Stimulated activated CD4-positive, alpha-beta T cell treated with anti-CD3 and anti-CD28 coated beads, Interleukin-12 subunit alpha, Interleukin-12 subunit beta, amount 100 ng/mL, for 4 hours (primary cell): ENCODE measurements at places on chromosomes 7 and 10.

GRCh38 chr10:95881316-95881715 is 26.5 kb upstream of the CC2D2B start:
- DNase-seq = no peak

- no peak for DNase-seq
Measured at GRCh38 chr7:84848219-84848973, 338.5 kb downstream of the SEMA3D start.

- DNase-seq = no peak
Measured at GRCh38 chr10:112666094-112666493, 219.1 kb downstream of the VTI1A start.

DNA sequence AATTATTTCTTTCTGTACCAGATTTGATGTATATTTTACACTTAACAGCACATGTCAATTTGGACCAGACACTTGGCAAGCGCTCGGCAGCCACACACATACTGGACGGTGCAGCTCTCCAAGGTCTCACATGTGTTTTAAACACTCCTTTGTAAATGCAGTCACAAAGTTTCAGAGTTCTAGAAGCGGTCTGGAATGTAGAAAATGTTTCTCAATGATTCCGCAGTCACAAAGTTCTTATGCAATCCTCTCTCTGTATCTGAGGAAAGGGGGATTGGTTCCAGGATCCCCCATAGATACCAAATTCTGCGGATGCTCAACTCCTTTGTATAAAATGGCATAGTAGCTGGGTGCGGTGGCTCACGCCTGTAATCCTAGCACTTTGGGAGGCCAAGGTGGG is 253.0 kb upstream of the GRB10 start:
- DNase-seq = no peak

- no peak for DNase-seq
Measured at GRCh38 chr10:52952391-52953055, 179.9 kb upstream of the MBL2 start.

DNA sequence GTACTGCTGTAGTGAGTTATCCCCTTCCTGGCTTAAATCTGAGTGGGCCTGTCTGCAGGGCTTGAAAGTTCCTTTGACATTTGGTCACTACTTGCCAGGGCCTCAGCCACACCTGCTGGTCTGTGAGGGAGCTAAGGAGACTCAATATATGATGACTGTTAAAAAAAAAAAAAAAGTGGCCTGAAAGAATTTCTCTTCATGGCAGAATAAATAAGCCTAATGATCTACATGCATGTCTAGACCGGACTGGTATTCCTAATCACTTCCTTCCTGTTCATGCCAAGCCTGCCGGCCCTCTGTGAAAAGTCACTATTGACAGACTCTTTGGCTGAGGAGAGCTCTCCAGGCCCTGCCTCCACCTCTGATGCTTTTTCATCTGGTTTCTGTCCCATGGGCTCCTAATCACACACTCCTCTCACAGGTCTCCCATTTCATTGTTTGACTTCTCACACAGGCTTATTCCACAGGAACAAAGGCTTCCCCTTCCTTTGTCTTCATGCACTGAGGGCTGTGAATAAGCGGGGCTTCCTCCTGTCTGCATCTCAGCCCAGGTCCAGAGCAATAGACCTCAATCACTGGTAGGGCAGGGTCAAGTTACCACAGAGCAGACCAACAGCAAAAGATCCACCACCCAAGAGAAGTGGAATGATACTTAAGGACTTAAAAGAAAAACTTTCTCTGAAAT is 99.1 kb upstream of the SEC61G start:
- no peak for DNase-seq

DNA sequence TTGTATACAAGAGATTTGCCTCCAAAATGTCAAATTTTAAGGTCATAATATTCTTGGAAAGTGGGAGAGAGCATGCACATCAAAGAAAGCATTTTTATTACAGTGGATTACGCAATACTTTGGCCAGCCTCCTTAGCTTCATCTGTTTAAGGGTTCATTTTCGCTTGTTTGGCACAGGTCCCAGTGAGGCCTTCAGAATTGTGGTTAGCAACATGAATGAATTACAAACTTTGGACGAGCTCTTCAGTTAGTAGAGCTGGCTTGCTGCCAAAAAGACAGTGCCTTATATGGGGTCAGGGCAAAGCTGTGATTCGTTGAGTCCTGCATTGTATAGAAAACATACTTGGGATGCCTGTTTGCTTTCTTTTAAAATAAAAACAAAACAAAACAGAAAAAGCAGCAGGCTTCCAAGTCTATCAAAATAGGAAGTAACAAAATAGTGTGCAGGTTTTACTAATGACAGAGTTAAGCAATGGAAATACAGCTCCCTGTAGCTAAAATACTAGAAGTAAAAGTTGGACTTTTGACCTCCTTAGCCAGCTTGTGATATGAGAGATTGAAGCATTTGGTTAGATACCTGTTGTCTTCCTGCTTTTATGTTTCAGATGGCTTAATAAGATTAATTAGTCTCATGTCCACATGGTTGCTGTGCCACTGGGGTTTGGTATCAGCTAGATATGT is 190.8 kb downstream of the MLLT10 start:
- DNase-seq = no peak

GRCh38 chr7:48876087-48876486 is 48.3 kb upstream of the CDC14C start:
- DNase-seq = no peak

- no peak for DNase-seq
Measured at GRCh38 chr10:89392974-89393373, 551 bp downstream of the IFIT1 start.

- peak; percentile 12 for DNase-seq
Measured at GRCh38 chr10:24822590-24822989, 98.9 kb upstream of the ARHGAP21 start.

- DNase-seq = no peak
Measured at GRCh38 chr10:71634531-71635164, 84.9 kb downstream of the C10orf105 start.

- DNase-seq = no peak
Measured at GRCh38 chr7:97020996-97021746, 3.5 kb downstream of the DLX5 start.

GRCh38 chr10:124006526-124006925 is 86.9 kb downstream of the CHST15 start:
- no peak for DNase-seq

DNA sequence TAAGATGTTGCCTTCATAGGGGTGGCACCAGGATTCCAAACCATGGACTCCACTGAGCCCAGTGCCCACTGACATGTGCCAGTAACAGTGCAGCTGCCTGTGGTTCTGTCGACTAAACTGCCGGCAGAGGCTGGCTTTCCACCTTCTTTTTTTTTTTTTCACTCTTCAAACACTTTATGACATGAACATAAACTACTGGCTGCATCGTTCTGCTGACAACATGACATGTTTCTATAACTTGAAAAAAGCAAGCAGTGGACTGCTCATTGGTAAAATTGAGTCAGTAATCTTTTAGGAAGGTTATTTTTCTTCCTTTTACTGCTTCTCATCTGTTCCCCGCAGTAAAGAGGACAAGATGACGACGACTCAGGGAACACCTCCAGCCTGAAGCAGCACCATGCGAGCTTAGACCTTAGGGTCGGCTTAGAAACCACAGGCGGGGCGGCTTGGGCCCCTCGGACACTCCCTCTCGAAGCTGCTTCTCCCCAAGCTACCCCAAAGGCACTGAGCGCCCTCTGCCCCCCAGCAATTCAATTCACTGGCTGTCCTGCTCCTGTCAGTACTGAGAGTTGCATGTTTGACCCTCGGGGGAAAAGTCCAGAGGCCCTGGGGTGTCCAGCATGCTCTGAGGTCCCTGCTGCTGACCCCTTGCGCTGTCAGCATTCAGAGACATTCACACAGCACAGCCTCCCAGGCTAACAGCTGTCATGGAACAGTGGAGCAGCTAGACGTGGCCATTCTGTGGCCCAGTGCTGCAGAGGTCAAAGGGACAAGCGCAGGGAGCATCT is 112.5 kb downstream of the EGFR start:
- DNase-seq = no peak

GRCh38 chr7:4052130-4052529 is 630.0 kb upstream of the FOXK1 start:
- DNase-seq = no peak

DNA sequence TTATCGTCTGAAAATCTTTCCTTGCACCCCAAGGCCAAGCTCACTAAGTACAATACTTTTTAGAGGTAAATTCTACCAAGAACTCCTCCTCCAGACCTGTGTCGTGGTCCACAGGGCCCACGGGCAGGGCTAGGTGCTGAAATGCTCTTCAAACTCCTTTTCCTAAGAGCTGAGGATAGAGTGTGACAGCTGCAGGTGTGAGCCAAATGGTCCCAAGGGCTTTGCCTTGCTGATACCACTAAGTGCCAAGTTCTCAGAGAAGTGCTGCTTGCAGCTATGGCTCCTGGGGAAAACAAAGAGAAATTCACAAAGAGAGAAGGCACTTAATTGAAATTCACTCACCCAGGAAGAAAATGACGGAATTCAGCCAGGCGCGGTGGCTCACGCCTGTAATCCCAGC is 868.9 kb upstream of the AUTS2 start:
- no peak for DNase-seq

DNA sequence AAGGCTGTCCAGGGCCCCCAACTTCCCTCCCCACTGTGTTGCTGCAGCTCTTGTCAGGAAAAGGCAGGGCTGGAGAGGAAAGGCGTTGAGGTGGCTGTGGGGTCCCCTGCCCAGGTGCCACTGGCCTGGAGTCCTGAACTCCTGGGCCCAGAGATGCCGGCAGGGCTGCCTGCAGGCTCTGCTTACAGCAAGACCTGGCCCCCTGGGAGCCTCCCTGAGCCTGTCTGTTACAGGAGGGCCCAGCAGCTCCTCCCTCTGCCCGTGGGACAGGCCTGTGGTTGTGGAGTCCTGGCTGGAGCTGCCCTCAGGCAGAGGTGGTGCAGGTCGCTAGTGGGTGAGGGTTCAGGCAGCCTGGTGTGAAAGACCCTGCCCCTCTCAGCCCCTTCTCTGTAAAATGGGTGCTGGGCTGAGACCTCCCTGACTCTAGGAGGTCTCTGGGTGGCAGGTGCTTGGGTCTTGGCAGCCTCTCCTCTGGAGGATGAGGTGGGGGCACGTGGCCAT is 9.9 kb downstream of the ANTXRL start:
- no peak for DNase-seq

DNA sequence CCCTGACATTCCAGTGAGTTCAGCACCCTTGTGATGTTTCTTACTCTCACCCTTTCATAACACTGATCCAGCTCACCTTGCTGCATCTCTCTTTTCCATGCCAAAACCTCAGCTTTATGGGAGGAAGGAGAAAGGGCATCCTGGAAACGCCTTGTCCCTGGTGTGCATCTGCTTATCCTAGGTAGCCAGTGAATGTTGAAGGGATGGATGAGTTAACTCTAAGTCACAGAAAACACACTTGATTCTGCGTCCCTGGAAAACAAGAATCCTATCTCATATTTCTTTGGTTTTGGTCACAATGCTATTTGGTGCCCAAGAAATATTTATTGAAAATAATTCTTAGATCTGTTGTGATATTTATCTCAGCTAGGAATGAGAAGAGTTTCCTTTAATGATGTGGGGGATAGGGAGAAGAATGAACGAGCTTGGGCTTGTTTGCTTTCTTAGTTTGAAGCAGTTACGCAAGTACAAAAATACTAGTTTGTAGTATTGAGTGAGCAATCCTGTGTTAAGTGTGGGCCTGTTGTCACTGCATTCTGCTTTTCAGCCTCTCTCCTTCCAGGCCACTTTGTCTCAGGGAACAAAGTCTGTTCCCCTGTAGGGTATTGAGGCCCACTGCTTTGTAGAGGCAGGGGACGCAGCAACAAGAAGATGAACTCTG is 126.5 kb downstream of the ARID5B start:
- DNase-seq = no peak

- DNase-seq = no peak
Measured at GRCh38 chr7:4134631-4135030, 547.5 kb upstream of the FOXK1 start.

DNA sequence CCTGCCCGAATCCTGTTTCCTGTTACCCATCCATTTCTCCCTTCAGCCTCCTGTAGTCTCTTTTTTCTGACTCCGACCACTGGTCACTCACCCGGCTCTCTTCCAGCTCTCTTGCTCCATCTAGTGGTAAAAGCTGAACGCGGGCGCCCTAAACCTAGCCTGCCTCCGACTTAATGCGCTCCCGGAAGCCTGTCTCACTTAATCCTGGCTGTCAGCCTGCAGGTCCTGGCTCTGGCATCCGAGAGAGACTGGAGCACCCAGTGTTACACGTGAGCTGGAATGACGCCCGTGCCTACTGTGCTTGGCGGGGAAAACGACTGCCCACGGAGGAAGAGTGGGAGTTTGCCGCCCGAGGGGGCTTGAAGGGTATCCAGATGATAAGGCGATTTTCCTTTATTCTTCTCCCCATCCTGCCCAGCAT is 10.3 kb downstream of the SUMF2 start:
- peak; percentile 55 for DNase-seq

GRCh38 chr7:89238156-89238555 is 442.6 kb upstream of the TEX47 start:
- DNase-seq = no peak

DNA sequence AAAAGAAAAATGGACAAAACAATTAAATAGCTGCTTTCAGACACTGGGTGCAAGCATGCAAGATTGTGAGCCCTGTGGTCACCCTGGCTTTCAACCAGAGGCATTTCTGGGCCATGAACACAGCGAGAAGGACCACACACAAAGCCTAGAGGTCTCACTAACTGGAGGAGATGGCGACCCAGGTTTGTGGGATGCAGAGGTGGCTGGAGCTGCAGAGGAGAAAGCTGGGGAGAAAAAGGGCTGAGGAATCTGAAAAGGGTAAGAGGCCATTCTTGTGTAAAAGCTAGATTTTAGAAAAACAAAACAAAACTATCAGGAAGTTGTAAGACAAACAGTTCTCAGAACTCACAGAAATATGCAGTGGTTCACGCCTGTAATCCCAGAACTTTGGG is 30.1 kb upstream of the PTPRN2 start:
- DNase-seq = no peak

DNA sequence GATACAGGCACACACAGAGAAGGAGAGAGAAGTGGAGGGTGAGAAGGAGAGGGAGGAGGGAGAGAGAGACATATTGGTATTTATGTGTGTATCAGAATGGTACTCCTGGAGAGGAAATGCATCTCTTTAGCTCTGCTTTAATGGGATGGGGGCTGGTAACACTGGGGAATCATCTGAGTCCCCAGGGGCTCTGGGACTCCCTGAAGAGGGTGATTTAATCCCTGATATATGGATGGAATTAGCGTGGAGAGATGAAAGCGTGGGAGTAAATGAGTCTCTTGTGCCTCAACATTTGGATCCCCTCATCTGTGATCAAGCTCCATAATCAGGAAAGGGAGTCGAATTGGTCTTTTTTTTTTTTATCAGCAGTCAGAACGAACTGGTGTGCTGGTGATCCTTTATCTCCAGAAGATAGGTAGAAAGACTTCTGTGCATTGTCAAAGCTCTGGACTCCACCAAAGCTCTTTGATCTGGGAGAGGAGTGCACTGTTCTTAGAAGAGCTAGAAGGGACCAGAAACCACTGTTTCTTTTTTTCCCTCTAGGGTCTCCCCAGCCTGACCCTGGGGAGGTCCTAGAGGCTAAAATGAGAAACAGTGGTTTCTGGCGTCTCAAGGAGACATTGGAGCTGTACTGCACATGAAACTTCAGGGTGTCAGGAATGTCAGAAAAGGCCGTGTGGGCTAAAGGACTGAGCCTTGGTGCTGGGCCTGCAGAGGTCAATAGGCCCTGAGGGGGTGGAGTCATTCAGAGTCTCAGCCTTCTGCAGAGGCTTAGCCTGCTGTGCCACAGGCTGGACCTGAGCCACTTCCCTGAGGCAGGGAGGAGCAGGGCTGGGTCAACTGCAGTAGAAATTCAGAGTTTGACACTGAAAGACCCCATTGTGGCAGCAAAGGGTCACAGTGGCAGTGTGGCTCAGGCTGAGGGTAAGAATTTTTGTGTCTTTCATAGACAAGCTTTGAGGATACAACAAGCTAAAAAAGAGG is 234.4 kb upstream of the SLC26A5 start:
- no peak for DNase-seq

GRCh38 chr10:74910976-74911350 is 84.6 kb downstream of the KAT6B start:
- no peak for DNase-seq
